ENCODE measurements at places on chromosomes 3 and 15.

DNA sequence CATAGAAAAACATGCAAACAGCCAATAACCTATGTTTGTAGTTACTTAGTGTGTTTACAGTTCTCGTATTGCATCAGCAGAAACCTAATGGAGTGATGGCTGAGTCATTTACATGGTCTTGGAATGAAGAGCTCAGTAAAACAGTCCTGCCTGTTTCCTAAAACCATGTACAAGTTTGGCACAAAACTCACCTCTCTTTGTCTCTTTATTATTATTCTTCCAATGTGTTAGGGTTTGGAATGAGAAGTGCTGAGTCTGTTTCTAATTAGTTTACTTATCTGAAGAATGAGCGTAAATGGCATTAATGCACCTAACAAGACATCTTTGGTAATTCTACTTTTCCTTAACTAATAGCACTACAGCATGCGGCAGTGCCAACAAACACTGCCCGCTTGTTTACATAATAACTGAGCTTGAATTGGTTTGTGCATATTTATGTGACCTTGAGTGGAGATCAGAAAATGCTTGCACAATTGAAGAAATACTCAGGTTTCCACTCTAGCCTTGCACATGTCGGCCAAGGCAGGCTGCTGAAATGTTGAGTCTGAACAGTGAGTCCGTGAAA, 385.4 kb upstream of the SEMA6D start:
- H3K27me3 ChIP-seq = no peaks in the 10 kb centered on the region
- H3K4me1 ChIP-seq = no peaks in the 10 kb centered on the region
- peak overlapping the region; percentile 24 for H3K4me3 ChIP-seq
- DNase-seq = no peak

DNA sequence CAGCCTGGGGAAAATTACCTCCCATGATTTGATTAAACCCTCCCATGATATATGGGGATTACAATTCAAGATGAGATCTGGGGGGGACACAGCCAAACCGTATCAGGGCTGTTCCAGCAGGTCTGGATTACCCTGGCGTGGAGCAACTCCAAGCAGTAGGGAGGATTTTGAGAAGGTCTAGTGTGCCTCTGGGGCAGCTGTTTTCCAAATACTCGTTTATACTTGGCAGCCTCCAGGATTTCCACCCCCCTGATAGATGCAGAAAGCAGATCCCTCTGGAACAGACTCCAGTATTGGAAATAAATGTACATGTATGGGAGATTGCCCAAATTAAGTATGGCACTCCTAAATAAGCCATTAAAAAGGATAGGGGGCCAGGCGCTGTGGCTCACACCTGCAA, 7.7 kb upstream of the IRAK2 start:
- H3K4me3 ChIP-seq = no peak overlapping the region
- no peaks in the 10 kb centered on the region for H3K27me3 ChIP-seq
- DNase-seq = no peak
- no peaks in the 10 kb centered on the region for H3K4me1 ChIP-seq
- peaks cover 10% of the 10 kb centered on the region for H3K36me3 ChIP-seq

DNA sequence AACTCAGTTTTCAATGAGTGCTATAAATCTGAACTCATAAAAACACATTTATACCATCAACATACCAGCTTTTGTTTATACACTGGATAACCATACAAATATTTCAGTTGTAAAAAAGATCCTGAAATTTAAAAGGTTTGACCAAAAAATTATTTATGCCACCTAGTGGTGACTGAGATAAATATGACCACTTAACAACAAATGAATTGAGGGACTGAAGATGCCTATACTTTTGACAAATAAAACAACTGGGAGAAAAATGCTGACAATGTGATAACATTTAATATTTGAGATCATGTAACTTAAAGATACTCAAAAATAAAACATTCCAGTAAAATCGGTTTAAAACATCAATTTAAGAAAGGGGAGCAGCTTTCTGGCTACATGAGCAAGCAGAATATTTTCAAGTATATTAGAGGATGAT, 30.4 kb downstream of the ATG3 start:
- DNase-seq = no peak
- peaks cover 26% of the 10 kb centered on the region for H3K36me3 ChIP-seq
- H3K4me1 ChIP-seq = no peaks in the 10 kb centered on the region
- H3K27ac ChIP-seq = no peak overlapping the region
- H3K27me3 ChIP-seq = no peaks in the 10 kb centered on the region

- no peaks in the 10 kb centered on the region for H3K4me1 ChIP-seq
- no peaks in the 10 kb centered on the region for H3K36me3 ChIP-seq
- H3K4me3 ChIP-seq = no peak overlapping the region
- H3K27me3 ChIP-seq = no peaks in the 10 kb centered on the region
- no peak overlapping the region for H3K27ac ChIP-seq
Measured at GRCh38 chr15:56839641-56840040, 78.8 kb upstream of the TCF12 start.

DNA sequence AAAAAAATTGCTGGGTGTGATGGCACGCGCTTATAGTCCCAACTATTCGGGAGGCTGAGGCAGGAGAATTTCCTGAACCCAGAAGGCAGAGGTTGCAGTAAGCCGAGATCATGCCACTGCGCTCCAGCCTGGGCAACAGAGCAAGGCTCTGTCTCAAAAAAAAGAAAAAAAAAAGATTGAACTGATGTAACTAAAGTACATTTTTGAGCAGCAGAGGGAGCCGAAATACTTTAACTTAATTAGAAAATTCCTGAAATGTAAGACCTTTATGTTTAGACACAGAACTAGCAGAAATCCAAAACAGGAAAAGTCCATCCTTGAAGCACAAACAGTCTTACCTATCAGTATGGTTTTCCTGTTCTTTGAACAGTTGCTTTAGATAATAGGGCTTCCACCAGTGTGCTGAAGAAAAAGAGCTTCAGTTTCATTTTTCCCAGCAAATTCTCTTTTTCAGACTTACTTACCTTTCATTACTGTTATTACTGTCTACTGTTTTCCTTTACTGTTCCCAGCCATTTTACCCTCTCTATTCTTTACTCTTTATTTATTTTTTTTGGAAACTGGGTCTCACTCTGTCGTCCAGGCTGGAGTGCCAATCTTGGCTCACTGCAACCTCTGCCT, 33.4 kb upstream of the ZNF609 start:
- H3K4me1 ChIP-seq = no peaks in the 10 kb centered on the region
- no peak overlapping the region for H3K27ac ChIP-seq

DNA sequence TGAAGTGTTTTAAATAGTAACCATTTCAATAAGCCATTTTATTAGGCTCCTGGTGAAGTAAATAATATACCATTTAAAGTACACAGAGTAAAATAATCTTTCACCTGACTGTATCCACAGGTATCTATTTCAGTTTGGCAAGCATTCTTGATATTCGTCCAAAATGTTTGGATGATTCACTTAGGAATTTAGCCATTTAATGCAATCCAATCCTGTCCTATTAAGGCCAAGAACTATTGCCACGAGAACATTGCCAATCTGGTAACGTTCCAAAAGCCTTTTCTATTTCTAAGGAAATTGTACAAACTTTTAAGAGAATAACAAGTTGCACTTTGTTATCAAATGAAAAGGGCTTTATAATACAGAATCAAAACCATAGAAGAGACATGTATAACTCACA, 209.8 kb upstream of the THRB start:
- DNase-seq = no peak
- H3K4me3 ChIP-seq = no peak overlapping the region
- no peaks in the 10 kb centered on the region for H3K36me3 ChIP-seq
- H3K27me3 ChIP-seq = no peaks in the 10 kb centered on the region

DNA sequence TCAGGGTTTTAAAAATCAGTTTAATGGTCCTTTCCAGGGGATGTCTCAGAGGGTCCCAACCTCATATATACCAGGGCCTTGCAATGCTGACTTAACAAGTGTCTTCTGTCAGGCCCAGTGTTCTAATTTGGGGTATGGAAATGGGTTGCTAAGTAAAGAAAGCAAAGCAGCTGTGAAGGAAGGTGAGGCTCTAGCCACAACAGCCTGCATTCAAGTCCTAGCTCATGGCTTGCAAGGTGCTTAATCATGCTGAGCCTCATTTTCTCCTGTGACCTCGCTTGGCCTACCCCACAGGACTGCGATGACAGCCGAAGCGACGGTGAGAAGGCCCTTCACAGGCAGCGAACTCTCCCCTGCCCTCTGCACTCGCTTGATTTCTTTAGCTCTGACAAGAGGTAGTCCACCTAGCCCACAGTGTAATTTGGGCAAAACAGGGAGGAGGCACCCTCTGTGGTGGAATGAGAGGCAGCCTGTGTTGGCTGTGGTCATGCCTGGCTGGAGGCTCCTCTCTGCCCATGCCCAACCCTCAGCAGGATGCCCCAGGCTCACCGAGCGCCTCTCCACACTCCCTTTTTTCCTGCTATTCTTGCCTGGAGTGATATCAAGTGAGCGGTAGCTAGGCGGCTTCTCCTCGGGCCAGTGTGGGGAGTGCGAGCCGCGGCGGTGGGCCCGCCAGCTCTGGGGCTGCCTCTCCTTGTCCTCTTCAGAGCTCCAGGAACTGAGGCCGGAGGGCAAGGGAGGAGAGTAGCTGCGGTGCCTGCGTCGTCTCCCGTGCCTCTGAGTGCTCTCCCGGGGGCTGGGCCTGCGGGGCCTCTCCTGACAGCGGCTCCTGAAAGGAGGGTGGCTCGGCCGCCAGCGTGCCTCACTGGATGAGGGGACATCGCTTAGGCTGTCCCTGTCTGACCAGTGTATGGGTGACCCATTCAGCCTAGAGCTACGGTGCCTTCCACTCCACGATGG, 29.2 kb downstream of the ILDR1 start:
- no peak overlapping the region for H3K27ac ChIP-seq
- no peak for DNase-seq
- no peaks in the 10 kb centered on the region for H3K4me1 ChIP-seq
- H3K36me3 ChIP-seq = no peaks in the 10 kb centered on the region
- H3K4me3 ChIP-seq = no peak overlapping the region
- H3K27me3 ChIP-seq = no peaks in the 10 kb centered on the region

DNA sequence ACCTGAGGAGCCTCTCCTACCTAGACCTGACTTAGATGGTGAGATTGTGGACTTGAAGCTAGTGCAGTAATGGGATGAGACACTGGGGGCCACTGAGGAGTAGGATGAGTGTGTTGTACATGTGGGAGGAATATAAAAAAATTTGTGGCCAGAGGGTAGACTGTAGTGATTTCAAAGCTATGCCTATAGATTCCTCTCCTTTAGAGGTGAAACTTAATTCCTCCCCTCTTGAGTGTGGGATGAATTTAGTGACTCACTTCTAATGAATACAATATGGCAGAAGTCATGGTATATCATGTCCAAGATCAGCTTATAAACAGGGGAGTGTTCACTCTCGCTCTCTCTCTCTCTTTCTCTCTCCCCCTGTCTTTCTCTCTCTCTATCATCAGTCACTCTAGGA, 6.7 kb downstream of the ZNF860 start:
- no peak overlapping the region for H3K4me3 ChIP-seq
- no peaks in the 10 kb centered on the region for H3K36me3 ChIP-seq
- H3K27me3 ChIP-seq = no peaks in the 10 kb centered on the region
- H3K27ac ChIP-seq = no peak overlapping the region
- no peaks in the 10 kb centered on the region for H3K4me1 ChIP-seq

- H3K4me1 ChIP-seq = no peaks in the 10 kb centered on the region
- DNase-seq = no peak
- no peaks in the 10 kb centered on the region for H3K36me3 ChIP-seq
- H3K4me3 ChIP-seq = no peak overlapping the region
- no peaks in the 10 kb centered on the region for H3K27me3 ChIP-seq
Measured at GRCh38 chr3:47573190-47574172, 5.2 kb downstream of the CSPG5 start.

DNA sequence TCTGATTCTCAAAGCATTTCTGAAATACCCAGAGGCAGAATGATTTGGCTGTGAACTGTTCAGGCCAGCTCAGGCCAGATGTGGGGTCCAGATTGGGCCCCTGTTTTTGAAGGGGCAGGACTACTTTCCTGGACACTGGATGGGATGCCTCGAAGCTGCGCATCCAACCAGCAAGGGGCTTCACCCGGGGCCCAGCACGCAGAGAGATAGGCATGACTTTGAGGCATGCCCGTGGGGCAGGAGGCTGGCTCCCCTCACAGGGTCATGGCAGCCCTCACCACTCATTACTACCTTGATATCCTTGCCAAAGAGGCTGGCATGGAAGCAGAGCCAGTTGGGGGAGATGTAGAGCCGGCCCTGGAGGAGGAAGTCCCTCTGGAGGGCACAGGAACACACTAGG, 30.1 kb downstream of the GRAMD2A start:
- no peak overlapping the region for H3K4me3 ChIP-seq
- no peaks in the 10 kb centered on the region for H3K27me3 ChIP-seq
- H3K27ac ChIP-seq = no peak overlapping the region
- H3K36me3 ChIP-seq = no peaks in the 10 kb centered on the region
- no peaks in the 10 kb centered on the region for H3K4me1 ChIP-seq

DNA sequence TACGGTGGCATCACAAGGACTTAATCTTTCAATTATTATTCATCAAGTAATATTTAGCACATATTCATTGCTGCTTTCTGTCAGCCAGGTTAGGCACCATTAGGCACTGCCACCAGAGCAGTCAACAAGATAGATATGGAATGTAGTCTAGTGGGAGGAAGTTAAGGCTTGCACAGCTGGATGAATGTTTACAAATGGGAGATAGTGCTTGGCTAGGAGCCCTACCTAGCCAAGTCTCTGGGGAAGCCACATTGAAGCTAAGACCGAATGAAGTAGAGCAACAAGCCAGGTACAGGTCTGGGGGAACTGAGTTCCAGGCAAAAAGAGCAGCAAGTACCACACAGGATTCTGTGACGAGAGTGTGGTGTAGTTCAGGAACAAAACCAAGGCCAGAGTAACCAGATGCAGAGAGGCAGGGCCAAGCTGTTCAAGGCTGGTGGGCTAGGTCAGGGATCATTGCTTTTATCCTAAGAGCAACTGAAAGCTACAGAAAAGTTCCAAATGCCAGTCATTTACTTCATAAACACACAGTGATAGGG, 33.4 kb upstream of the SCAANT1 start:
- no peaks in the 10 kb centered on the region for H3K27me3 ChIP-seq
- no peak for DNase-seq
- H3K36me3 ChIP-seq = no peaks in the 10 kb centered on the region
- no peak overlapping the region for H3K4me3 ChIP-seq
- H3K4me1 ChIP-seq = no peaks in the 10 kb centered on the region

- H3K4me1 ChIP-seq = peaks cover 7% of the 10 kb centered on the region
- H3K27me3 ChIP-seq = no peaks in the 10 kb centered on the region
- no peak for DNase-seq
Measured at GRCh38 chr15:100350434-100351226, 8.9 kb upstream of the ADAMTS17 start.

GRCh38 chr3:197331131-197331530, 32.7 kb upstream of the DLG1 start:
- H3K27ac ChIP-seq = no peak overlapping the region
- peak; percentile 2 for DNase-seq
- H3K27me3 ChIP-seq = no peaks in the 10 kb centered on the region
- no peaks in the 10 kb centered on the region for H3K36me3 ChIP-seq
- no peak overlapping the region for H3K4me3 ChIP-seq

All from ascending aorta (tissue), 2 donors.